Body of pancreas (tissue), 4 donors: ENCODE measurements at places on chromosomes 4 and X. TPM values are rescaled to one million over a fixed set of nuclear protein-coding genes. Genes with fewer than 3 reads are reported as not detected.
A peak's percentile ranks its signal among the peaks of the same experiment; 100 is the strongest.

RBMXL3 gene
- not detected for total RNA-seq

TMPRSS11F gene
- total RNA-seq, result not detected

DNA sequence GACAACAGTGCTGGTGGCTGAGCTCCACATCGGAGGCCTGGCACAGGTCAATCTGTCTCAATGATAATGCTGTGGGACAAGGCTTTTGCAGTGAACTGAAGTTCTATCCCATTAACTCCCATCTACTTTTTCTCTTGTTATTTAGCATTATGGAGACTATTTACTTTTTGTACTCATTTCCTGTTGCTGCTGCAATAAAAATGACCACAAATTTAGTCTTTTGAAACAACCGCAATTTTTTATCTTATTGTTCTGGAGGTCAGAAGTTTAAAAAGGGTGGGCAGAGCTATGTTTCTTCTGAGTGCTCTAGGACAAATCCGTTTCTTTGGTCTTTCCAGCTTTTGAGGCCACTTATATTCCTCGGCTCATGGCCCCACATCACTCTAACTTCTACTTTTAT lies 111.0 kb upstream of the PITX2 start:
- H3K4me1 ChIP-seq, result no peaks in the 10 kb centered on the region
- no peaks in the 10 kb centered on the region for H3K36me3 ChIP-seq
- DNase-seq, result no peak
- H3K4me3 ChIP-seq, result no peak overlapping the region

- H3K27ac ChIP-seq, result no peak overlapping the region
- no peak for DNase-seq
These were observed 2.7 kb downstream of the HPSE start for GRCh38 chr4:83331956-83332355.

DNA sequence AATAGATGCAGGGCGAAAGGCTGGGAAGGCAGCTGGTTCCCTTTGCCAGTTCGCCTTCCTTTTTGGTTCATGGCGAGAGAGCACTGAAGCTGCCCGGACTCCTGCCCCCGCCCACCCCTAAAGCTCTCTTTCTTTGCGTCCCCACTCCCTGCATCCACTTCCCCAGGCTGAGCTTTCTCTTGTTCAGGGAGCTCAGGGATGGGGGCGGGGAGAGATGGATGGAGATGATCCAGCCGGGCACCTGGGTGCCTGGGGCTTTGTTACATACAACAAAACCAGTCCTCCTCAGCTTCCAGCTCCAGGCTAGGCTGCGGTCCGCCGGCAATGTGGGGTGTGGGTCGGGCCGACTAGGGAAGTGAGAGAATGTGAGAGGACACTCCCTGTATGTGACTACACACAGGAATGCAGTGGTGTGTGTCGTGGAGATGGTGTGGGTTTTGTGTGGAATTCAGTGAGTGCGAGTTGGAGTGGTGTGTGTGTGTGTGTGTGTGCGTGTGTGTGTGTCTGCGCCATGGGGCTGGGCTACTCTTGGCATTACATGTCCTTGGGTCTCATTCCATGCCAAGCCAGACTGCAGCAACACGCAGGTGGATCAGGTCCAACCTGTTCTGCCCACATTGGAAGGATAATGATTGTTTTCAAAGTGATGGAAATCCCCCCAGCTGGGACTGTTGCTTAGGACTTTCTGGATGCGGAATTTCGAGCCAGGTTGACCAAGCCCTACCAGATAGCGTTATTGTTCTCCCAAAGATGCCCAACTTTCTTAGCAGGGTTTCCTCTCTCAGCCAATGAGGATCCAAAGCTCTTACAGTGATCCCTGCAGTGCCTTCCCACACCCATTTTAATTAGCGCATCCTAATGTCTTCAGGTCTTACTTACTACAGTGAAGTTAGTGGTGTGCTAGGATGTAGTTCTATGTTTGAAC lies 149.4 kb upstream of the CHRDL1 start:
- H3K27me3 ChIP-seq, result no peaks in the 10 kb centered on the region
- H3K4me3 ChIP-seq, result peak overlapping the region; percentile 10
- no peaks in the 10 kb centered on the region for H3K36me3 ChIP-seq
- H3K27ac ChIP-seq, result peak overlapping the region; percentile 62

DNA sequence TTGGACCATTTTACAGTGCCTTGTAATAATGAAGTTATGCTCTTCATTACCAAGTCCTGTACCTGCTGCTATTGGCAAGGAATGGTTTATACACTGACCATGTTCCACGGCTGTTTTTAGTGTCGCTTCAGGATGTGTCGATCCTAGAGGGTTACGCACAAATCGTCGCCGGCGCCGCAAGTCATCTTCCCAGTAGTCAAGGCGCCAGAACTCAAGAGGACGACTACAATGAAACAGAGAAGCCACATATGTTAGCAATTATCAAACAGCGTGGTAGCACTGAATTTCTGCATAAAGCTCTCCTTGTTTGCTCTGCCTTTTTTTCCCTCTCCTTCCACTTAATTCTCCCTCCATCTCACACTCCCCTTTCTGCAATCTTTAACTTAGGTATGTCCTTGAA lies 17.0 kb downstream of the MAB21L2 start:
- DNase-seq, result no peak
- no peaks in the 10 kb centered on the region for H3K4me1 ChIP-seq
- no peaks in the 10 kb centered on the region for H3K27me3 ChIP-seq

DNA sequence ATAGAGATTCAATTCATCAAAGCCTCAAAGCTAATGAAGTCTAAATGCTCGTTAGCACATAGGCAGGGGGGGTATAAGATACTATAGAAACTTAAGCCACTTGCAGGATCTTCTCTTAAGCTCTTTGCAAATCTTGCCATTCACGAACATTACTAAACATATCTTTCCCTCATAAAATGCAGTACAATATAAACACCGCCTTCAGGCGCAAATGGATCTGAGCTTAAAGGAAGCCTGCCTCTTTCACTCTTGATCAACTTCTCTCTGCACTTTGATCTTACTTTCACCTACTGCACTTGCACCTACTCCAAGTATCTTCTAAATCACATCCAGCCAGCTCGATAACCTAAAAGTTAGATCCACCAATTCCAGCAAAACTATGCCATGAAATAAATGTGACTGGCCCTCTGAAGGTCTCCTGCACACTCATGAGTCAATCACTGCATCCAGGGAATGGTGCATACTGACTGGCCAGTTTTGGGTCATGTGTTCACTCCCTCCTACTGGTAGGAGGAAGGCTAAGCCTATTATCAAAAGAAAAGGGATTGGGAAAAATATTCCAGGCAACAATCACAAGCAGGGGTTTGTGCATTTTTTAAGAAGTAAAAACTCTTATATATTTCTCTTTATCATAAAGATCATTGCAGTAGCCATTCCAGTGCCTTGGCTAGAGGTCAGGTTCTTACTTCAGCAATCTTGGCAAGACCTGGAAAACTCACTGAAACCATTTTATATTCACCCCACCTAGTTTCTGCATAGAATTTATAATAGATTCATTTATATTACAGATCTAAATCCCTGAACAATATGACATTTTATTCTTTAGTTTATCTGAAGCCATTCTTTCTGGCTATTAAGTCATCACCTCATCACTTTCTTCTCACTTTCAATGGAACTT lies 222.0 kb downstream of the PPP3CA start:
- H3K27me3 ChIP-seq, result no peaks in the 10 kb centered on the region
- H3K4me3 ChIP-seq, result no peak overlapping the region
- H3K36me3 ChIP-seq, result no peaks in the 10 kb centered on the region
- H3K4me1 ChIP-seq, result no peaks in the 10 kb centered on the region

DNA sequence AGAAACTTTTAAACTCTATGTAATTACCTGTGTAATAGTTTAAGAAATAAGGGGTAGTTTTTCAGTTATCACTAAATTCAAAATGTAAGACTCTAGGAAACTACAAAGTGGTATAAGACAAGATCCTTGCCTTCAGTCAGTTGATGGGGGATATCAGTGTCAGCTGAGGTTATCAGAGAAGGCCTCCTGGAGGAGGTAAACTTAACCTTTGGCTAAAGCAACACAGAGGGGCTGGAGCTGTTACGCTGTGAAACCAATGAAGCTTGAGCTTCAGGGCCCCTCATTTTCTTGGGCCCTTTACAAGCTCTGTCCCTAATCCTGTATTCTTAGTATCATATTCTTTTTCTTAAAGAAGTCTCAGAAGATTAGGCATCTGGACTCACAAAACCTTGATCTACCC lies 35.9 kb downstream of the FAM13A start:
- H3K36me3 ChIP-seq, result peaks cover 4% of the 10 kb centered on the region
- DNase-seq, result no peak
- peak overlapping the region; percentile 75 for H3K27ac ChIP-seq
- H3K4me3 ChIP-seq, result no peak overlapping the region
